ENCODE measurements at places on chromosomes 3 and 15. TPM values are rescaled to one million over a fixed set of nuclear protein-coding genes. Genes with fewer than 3 reads are reported as not detected.

- DNase-seq = no peak
Observed at GRCh38 chr15:25705433-25706115, 157.6 kb downstream of the ATP10A start.

DNA sequence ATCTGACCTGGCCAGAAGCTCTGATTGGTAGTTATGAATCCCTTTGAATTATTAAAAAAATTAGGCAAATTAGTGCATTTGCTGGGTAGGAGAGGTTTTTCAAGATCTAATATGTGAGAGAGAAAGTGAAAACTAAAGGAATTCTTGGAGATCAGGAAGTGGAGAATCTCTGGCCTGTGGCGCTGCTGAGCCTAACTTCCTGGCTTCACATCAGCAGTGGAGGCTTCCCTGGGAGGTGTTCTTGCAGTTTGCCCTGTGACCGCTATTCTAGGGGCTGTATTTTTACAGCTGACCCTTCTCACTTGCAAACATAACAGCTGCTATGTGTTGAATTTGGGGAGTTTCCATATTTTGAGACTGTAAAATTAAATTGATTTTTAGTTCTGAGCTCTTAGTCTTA, 166.4 kb downstream of the ATG7 start:
- DNase-seq = no peak

GRCh38 chr3:196049653-196050052, 32.2 kb downstream of the TFRC start:
- DNase-seq = no peak

DNA sequence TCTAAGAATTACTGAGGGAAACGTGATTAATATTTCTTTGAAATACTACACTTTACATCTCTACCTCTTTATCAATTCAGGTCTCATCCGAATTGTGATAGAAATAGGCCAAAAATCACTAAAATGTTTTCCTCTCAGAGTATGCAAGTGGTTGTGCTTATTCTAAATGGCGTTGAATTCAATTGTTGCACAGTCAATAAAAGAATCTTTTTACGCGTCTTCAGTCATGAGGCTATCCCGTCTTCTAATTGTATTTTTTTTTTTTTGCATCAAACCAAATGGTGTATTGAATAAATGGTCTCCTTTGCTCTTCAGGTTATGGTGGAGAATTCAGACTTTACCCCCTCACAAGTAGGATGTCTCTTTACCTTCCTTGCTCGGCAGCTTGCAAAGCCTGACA, 112.6 kb downstream of the VPS8 start:
- DNase-seq = no peak

The RPUSD2 gene
- total RNA-seq = 25.5 TPM

DNA sequence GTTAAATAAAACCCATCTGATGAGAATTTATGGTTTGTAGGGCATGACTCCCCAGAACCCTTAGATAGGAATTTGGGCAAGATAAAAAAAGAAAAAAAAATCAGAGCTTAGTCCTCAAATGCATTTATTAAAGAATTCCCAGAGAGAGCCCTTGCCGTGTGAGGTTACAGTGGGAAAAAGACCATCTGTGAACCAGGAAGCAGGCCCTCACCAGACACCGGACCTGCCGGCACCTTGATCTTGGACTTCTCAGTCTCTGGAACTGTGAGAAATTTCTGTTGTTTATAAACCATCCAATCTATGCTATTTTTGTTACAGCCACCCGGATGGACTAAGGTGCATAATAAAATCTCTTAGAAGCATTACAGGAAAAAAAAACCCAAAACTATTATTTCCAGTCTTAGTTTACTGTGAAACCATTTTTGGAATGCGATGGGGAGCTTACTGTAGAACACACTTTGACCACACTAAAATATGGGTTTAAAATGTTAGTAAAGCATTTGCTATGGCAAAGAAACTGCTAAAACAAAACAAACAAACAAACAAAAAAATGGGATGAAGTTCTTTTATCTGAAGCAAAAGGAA, 72.2 kb downstream of the LEKR1 start:
- no peak for DNase-seq

GRCh38 chr3:44387404-44387803, 48.8 kb downstream of the TCAIM start:
- DNase-seq = no peak

The GOLGA8Q gene
- not detected for total RNA-seq

DNA sequence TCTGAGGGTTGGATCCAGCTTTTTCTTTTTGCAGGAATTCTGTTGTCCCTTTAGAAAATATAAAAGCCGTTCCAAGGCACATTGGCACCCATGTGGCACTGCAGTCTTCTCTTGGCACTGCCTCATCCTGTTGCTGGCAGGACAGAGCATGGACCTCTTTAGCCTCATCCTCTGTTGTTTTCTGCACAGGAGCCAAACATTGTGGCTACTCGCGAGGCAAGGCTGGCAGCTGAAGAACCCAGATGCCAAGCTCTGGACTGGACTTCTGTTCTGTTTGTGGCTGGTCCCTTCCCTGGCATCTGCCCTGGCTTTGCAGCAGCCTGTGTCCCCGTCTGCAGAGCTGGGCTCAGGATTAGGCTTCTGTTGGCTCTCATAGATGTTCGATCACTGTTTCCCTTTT, 224.7 kb upstream of the TBC1D5 start:
- no peak for DNase-seq

- no peak for DNase-seq
Observed at GRCh38 chr15:46278062-46278461, 643.2 kb downstream of the SQOR start.

The CACNA2D3 gene
- 2.3 TPM for total RNA-seq

The C3orf20 gene
- not detected for total RNA-seq

- DNase-seq = peak; percentile 19
Observed at GRCh38 chr15:82963471-82964341, 11.2 kb upstream of the HOMER2 start.

DNA sequence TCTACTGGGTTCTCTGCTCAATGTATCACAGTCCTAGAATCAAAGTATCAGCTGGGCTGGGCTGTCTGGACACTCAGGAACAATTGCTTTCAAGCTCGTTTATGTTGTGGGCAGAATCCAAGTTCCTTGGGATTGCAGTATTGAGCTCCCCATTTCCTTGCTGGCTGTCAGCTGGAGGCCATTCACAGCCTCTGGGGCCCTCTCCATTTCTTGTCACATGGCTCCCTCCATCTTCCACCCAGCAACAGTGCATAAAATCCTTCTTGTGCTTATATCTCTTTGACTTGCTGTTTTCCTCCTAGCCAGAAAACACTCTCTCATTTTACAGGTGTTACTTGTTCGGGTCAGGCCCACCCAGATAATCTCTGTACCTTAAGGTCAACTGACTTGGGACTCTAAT, 363.5 kb downstream of the IGSF11 start:
- no peak for DNase-seq

- DNase-seq = no peak
Observed at GRCh38 chr3:102866845-102867244, 432.0 kb downstream of the ZPLD1 start.

DNA sequence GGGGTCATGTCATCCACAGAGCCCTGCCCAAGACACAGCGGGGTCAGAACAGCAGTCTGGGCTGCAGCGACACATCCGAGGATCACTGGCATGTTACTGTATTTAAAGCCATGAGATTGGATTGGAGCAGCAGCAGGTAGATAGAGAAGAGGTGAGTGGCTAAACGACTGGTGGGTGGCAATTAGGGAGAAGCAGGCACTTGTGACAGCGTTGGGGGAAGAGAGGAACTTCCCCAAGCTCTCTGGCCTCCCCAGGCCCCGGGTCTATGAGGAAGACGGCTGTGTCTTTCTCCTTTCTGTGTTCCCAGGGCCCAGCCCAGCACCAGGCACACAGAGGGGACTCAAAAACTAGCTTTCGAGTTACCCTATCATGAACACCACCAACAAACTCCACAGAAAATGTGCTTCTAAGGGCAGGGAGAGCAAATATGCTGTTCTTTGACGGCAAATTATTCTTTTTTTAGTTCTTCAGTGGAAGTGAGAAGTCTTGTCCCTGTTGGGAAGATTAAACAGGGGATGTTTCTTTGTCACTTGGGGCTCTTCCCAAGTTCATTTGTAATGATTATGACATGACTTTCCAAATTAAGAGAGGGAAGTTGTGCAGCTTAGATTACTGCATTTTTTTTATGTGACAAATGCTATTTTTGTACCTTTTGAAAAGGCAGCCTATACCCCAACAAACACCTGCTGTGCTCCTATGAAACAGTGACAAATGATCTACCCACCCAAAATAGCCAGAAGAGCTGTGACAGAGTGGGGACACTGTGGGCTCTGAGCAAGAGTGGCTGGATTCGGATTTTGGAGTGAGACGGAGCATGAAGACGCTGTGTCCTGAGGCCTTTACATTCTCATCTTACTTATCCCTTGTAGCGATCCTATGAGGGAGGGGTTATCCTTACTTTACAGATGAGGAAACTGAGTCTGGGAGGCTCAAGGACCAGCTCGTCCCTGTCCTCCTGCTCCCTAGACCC, 7.2 kb upstream of the SYNM start:
- DNase-seq = no peak

The GMNC gene
- 0.47 TPM for total RNA-seq

GRCh38 chr3:155001289-155002010, 78.7 kb upstream of the MME start:
- DNase-seq = no peak

The GP5 gene
- 0.12 TPM for total RNA-seq

- DNase-seq = no peak
Observed at GRCh38 chr3:20462723-20463122, 276.7 kb upstream of the SGO1 start.

- DNase-seq = peak; percentile 36
Observed at GRCh38 chr3:65888980-65889706, 149.6 kb downstream of the MAGI1 start.

DNA sequence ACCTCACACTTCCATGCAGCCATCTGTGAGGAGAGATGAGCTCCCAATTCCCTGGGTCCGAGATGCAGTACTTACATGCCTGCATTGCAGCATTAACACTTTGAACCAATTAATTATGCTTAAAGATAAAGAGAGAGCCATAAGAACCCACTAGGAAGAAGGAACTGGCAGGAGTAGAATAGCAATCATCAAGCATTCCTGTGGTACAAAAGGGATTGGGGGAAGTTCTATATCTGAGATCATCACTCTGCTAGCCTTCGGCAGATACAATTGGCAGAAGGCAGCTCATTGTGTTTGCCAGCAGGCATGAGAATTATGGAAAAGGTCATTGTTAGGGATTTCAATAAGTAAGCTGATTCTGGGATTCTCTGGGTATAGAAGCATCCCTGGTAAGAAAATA, 891.4 kb downstream of the NTRK3 start:
- DNase-seq = no peak

Measured in GM23338 (cell line).